ENCODE measurements at places on chromosomes 7 and 10.
A peak's percentile ranks its signal among the peaks of the same experiment; 100 is the strongest.

DNA sequence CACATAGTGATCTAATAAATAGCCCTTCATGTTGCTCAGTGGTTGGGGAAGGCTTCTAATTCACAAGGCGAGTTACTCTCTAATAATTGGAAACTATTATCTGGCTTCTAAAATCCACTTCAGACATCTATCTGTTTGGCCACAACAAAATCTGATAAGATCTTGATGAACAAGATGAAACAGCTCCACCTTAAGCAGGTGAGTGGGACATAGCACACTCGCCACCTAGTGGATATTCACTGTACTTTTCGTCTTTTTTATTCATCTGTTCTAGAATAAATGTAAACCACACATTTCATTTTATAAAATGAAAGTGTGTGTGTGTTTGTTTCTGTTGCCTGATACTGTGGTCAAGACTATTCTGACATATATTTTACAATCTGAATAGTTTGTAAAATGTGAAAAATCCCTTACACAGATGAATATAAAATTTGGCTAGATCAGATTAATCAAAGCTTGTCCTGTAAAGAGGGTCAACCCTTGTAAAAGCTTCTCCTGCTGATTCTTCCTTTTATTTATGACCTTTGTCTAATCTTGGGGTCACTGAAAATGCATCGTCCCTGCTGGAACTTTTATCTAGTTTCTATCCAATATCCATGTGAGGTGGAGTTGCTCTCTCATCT is 26.5 kb upstream of the CNTNAP2 start:
- DNase-seq = peak; percentile 21

DNA sequence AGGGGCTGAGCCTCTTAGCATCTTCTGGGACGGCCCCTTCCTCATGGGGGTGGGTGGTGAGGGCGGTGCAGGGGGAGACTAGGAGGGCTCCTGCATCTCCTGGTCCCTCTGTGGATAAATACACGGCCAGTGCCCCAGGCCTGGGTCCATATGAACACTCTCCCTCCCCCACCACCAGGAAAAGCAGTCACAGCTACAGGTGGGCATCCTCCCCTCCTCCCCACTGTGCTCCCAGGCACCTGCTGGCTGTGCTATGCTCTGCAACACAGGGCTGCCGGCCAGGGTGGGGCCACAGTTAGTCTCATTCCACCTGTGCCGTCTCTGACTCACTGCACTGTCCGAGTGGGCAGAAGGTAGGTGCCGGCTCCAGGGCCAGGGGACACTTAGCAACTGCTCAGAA is 87.3 kb upstream of the INSIG1 start:
- no peak for DNase-seq

DNA sequence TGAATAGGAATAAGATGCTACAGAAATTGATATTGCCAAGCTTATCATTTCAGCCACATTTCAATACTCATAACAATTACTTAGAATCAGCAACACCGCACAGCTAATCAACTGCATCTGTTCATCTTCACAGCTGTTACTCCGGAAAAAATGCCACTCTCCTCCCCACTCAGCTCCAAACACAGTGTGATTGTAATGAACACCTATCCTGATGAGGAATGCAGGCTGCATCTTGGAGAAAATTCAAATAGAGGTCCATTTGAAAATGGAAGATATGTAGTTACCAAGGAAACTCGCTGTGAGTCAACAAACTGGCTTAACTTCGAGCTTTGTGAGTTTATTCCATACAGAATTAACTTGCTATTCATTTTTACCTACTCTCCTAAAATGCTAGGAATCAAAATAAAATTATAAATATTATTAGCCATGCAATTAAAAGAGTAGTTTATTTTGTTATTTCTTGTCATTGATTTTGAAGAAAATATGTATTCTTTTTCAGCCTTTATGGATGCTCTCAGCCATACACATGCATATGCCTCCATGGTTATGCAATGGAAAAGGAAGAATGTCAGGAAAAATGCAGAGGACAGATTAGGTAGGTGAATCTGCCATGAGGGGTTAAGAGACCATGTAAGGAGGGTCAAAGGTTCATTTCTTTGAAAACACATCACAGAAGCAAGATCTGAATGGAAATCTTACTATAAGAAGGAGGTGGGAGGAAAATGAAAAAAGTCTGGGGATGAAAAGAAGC is 267.2 kb downstream of the POM121L12 start:
- no peak for DNase-seq

DNA sequence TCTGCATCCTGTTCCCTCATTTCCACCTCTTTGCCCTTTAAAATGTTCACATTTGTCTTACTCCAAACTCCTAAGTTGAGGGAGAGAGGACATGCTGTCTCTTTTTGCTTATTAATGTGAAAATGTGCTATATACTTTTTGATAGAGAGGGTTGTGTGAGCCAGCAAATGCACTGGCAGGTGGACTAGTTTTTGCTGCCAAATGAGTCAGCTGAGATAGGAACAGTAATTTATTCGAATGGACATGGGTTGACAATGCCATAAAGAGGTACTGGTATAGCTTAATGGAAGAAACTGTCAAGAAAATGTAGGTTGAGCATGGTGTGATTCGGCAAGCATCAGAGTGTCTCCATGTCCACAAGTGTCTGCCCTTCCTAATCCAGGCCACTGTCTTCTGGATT is 9.2 kb upstream of the TRUB1 start:
- DNase-seq = no peak
